ENCODE measurements at places on chromosomes 16 and 17. TPM values are rescaled to one million over a fixed set of nuclear protein-coding genes. Genes with fewer than 3 reads are reported as not detected.

GRCh38 chr17:34638526-34639260 lies 59.3 kb downstream of the TMEM132E start:
- DNase-seq: no peak

- no peak for DNase-seq
Measured at GRCh38 chr17:45730192-45730591, 53.9 kb upstream of the CRHR1 start.

DNA sequence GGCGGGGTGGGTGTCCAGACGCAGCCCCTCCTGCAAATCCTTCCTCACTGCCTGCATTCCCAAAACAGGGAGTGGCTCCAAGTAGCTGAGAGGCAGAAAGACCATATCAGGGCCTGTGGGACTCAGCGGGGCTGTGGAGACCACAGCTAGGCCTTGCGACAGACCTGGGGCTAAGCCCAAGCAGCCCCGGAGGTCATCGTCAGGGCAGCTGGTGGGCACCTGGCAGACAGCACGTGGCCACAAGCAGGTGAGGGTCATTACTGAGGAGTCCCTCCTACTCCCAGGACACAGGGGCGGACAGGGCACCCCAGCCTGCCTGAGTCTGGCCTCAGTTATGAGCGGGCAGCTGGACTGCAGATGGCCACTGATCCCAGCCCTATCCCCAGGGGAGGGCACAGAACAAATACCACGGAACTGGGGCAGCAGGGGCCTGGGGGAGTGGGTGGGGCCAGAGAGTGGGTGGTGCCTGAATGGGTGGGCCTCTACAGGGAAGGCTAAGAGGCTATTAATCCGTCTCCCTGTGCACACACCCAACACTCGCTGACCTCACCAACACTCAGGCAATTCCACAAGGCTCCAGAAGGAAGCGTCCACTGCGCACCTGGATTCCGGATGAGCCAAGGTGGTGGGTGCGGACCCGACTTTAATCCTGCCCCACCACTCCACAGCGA lies 8.5 kb downstream of the HS3ST6 start:
- no peak for DNase-seq

Gene KRT9
- total RNA-seq: not detected

Measured in glomerular endothelial cell (primary cell).